ENCODE measurements at places on chromosomes 2 and 18. TPM values are rescaled to one million over a fixed set of nuclear protein-coding genes. Genes with fewer than 3 reads are reported as not detected.

The EVX2 gene
- not detected for total RNA-seq

The GALR1 gene
- not detected for total RNA-seq

The CFAP210 gene
- total RNA-seq: not detected

The CCL20 gene
- total RNA-seq: 0.33 TPM

The BOLL gene
- total RNA-seq: not detected

The CNRIP1 gene
- 24.0 TPM for total RNA-seq

The CIDEA gene
- total RNA-seq: 0.62 TPM

The RPRM gene
- not detected for total RNA-seq

The CCDC141 gene
- not detected for total RNA-seq

The MFSD6 gene
- total RNA-seq: 16.2 TPM

The ADRA2B gene
- total RNA-seq: not detected

Data from melanocyte of skin (primary cell).